ENCODE measurements at places on chromosomes 5 and 9.

DNA sequence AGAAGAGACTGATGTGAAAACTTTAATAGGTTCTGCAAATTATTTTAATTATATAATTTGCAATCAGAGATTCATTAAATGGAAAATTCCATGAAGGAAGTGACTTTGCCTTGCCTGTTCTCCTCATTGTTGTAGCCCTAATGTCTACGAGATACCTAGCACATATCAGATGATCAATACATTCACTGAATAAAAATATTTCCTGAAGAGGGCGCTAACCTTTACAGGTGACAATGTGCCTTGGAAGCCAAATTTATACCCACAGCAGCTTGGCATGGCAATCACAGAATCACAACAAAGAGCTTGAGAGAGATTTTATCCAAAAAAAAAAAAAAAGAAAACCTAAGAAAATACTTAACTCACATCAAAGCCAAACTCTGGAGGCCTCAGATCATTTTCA lies 17.4 kb downstream of the HAUS6 start:
- DNase-seq = no peak

GRCh38 chr9:69249337-69249736 lies 75.3 kb downstream of the TJP2 start:
- DNase-seq = no peak

DNA sequence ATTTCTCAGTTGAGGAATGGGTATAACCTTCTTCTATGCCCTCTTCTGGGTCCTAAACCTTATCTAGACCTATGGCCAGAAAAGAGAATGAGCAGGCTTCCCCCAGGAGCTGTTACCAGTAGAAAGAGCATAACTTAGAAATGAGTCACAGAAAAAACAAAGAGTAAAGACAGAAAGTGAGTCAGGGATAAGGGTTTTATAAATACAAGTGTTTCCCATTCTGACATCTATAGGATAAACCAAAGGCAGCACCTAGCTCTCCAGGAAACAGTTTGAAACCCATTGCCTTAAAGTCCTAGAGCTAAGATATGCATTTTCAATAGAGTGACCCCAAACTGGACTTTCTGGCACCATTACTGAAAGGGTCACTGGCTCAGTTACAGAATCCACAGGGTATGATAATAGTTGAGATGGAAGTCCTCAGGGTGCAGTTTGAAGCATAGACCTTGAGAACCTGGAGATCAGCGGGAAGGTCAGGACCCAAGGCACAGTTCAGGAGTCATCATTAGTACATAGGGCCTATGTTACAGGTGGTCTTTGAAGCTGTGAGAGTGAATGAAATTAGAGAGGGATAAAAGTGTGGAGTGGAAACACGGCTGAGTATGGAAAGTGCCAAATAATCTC lies 42.7 kb upstream of the LIFR start:
- DNase-seq = peak; percentile 75

GRCh38 chr5:172769616-172770373 lies 1.2 kb downstream of the DUSP1 start:
- DNase-seq = peak; percentile 12

- DNase-seq = no peak
Observed at GRCh38 chr5:112119969-112120368, 299.1 kb downstream of the EPB41L4A start.

GRCh38 chr5:10366310-10367272 lies 13.1 kb downstream of the MARCHF6 start:
- DNase-seq = peak; percentile 72

DNA sequence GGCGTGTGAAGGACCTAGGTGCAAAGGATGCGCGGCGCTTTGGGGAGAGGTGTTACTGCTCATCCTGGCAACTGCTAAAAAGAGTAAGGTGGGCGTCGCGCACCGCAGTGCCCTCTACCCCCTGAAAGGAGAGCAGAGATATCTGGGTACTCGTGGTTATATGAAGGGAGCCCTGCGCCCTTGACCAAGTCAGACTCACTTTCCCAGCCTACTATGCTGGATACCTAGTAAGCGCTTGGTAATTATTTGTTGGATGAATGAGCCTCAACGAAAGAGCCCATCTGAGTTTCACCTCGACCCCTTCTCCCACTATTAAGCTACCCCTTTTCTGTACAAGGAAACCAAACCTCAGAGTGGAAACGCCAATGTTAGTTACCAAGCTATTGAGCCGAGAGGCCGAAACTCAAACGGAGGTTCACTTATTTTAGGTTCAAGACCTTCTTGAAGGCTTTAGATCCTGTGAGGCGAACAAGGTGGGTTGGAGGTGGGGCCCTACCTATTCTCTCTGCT lies 8.0 kb downstream of the LHX6 start:
- no peak for DNase-seq

DNA sequence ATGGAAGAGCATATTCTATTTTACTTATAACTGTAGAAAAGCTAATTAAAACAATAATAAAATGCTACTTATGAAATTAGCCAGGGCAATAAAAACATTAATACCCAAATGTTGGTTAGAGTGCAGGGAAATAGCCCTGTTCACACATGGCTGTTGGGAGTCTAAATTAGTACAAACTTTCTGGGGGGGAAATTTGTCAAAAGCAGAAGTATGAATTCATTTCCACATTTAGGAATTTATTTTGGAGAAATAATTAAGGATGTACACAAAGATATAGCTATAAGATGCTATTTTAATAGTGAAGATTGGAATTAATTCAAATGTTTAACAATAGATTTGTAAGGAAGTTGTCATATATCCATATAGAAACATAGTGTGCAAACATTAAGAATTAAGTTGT lies 190.5 kb downstream of the SEC61B start:
- no peak for DNase-seq

GRCh38 chr5:67179697-67180361 lies 16.8 kb downstream of the CD180 start:
- no peak for DNase-seq

- peak; percentile 17 for DNase-seq
Observed at GRCh38 chr5:8908055-8908683, 637.7 kb downstream of the SEMA5A start.

DNA sequence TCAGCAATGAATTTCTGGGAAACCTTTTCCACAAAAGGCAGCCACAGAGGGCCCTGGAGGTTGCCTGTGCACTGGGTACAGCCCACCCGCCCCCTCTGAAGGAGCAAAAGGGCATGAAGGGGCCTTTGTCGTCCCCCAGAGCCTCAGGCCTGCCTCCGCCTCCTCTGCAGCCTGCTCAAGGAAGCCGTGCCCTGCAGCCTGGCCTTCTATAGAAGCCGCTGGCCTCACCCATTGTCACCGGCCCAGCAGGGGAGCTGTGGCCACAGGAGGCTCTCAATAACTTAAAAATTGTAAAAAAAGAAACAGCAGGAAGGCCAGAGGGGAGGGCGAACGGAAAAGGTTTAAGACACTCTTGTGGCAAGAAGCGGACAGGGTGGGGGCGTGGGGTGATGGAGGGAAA lies 213.3 kb downstream of the IRX2 start:
- no peak for DNase-seq

GRCh38 chr9:101062686-101063085 lies 34.2 kb downstream of the PLPPR1 start:
- no peak for DNase-seq

GRCh38 chr5:64947801-64948200 lies 179.1 kb downstream of the CWC27 start:
- DNase-seq = no peak

DNA sequence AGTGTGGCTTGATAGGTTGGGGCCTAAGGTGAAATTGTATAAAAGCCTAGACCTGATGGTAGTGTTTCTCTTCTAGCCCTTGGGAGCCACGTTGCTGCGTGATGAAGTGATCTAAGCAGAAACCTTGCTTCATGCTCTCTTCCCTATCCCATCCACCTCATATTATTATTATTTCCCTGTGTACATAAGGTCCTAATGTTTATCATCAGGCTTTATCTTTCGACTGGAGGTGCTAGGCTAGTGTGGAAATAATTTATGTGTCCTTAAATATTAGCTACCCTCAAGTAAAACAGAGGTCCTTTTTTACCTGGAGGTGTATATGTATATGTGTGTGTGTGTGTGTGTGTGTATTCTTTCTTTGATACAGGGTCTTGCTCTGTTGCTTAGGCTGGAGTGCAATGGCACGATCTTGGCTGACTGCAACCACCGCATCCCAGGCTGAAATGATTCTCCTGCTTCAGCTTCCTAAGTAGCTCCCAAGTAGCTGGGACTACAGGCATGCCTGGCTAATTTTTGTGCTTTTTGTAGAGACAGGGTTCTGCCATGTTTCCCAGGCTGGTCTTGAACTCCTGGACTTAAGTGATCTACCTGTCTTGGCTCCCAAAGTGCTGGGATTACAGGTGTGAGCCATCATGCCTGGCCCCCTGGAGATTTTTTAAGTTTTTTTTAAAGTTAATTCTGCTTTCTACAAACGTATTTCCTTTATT lies 3.7 kb downstream of the UGCG start:
- no peak for DNase-seq

DNA sequence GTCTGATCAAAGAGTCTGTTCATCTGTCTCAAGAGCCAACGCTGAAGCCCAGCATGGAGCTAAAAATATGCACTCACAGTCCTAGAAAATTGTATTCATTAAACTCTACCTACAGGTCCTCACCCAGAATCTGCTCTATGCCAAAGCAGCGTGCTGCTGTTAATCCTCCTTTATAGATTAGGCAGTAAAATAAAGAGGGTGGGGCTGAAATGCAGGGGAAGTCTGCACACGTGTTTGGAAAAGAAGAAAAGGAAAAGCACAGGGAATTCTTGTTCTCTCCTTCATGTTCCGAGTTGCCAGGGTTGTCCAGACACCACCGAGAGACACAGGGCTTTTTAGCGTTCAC lies 121.4 kb upstream of the TMEM161B start:
- no peak for DNase-seq

DNA sequence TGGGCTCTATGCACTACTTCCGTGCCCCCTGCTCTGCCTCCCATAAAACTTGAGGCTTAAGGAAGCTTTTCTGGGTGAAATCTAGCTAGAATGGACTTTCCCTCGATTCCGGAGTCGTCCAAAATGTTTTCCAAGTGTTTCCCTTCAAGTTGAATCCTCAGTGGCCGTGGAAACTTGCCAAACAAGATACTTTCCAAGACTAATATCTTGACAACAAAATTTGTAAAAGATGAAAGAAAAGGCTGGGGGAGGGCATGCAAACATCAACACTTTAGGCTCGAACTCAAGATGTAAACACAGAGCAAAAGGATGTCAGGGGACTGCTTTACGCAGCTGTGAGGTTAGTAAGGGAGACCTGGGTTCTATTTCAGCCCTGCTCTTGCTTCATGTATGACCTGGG lies 482.8 kb upstream of the KLF4 start:
- DNase-seq = no peak

DNA sequence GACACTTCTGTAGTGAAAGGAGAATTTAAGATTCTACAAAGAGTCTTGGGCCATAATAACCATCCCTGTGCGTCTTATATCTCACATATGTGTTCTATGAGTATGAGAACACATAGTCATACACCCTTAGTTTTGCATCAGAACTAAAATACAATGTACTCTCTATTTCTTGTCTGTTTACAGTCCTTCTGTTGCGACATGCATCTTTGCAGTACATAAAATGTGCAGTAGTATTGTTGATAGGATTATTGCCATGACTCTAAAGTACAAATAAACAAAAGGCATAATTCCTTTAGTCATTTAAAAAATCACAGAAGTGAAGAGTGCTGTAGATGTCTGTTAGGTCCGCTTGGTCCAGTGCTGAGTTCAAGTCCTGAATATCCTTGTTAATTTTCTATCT lies 201.9 kb downstream of the NR3C1 start:
- peak; percentile 56 for DNase-seq

GRCh38 chr5:60287174-60287771 lies 393.7 kb upstream of the PDE4D start:
- peak; percentile 52 for DNase-seq

DNA sequence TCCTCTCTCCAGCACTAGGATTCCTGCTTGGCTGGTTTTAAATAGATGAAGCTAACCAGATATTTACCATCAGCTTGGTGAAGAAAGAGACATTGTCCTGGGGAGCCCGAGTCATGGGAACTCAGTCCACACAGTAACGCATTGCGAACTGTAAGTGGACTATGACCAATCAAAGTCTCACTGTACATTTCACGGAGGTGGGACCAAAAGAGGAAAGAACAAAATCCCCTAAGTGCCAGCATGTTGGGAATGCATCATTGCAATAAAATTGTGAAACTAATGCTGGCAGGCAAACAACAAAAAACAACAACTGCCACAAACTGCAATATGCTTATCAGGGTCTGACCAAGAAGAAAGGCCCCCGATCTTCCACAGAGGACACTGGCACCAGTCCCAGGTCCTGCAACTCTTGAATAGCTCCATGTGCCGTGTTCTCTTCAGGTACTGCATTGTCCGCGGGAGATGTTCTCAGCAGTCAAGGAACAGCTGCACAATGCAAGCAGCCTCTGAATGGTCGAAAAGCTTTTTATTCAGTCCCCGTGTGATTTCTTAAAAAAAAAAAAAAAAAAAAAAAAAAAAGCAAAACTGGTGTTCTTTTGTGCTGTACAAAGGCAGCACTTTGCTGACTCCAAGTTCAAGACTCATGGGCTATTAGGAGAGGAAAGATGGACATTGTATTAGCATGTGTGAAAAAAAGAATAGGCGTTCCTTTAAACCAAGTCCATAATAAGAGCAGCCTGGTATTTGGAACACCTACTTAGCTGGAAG lies 38.1 kb downstream of the SEMA6A start:
- no peak for DNase-seq

DNA sequence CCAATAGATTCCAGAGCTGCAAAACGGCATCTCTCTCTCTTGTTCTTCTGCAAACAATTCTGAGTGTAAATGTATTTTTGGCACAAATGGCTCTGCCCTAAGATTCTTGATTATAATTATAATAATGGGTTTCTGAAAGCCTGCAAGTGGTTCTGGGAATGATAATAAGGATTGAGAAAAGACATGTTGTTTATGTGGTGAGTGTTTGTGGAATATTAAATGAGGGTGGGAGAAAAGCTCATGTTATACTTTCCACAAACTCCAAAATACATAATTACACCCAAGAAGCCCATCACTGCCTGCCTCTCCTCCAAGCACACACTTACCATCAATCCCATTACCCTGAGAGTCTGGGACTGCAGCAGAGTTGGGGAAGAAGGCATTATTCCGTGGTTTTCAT lies 460.0 kb upstream of the BRINP1 start:
- DNase-seq = no peak

DNA sequence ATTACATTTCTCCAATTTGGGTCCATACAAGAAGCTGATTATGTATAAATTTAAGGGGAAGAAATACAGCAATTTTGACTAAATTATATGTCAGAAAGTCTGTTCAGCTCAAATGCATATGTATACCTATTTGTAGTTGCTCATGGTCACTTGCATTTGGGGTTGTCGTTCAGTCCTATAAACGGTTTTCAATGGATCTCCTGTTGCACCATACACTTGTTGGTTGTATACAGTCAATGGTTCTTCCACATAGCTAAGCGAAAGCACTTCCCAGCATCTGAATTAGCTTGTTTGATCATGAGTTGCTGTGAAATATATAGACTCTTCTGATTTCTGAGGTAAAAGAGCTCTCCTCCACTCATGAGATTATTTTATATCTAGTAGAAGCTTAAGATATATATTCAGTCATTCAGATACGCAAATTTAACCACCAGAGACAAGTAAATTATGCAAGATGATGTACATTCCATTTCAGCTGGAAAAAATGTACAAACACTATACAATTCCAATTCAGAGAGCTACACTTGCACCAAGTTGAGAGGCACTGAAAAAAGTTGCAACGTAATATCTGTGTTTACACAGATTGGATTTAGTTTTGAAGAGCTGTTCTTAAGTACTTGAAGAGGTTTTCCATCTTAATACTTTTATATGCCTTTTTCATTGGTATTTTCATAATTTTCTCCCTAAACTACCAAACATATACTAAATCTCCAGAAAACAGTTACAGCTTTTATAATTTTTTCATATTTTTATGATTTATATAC lies 64.4 kb upstream of the POU5F2 start:
- no peak for DNase-seq
